ENCODE measurements at places on chromosomes 4 and X.

- DNase-seq = peak; percentile 57
- H3K4me1 ChIP-seq = no peaks in the 10 kb centered on the region
- H3K27me3 ChIP-seq = no peaks in the 10 kb centered on the region
- H3K4me3 ChIP-seq = peak overlapping the region; percentile 49
- no peaks in the 10 kb centered on the region for H3K36me3 ChIP-seq
- peak overlapping the region; percentile 94 for H3K27ac ChIP-seq
Observed at GRCh38 chr4:151324752-151325110, 674 bp downstream of the SH3D19 start.

GRCh38 chr4:107363125-107363524 lies 327.0 kb upstream of the DKK2 start:
- H3K4me1 ChIP-seq = no peaks in the 10 kb centered on the region
- no peak for DNase-seq
- H3K27me3 ChIP-seq = no peaks in the 10 kb centered on the region
- no peaks in the 10 kb centered on the region for H3K36me3 ChIP-seq
- no peak overlapping the region for H3K4me3 ChIP-seq
- H3K27ac ChIP-seq = no peak overlapping the region

- no peak for DNase-seq
- H3K4me1 ChIP-seq = no peaks in the 10 kb centered on the region
- H3K36me3 ChIP-seq = no peaks in the 10 kb centered on the region
- H3K27me3 ChIP-seq = no peaks in the 10 kb centered on the region
Observed at GRCh38 chrX:39396358-39396995, 595.2 kb downstream of the MID1IP1 start.

- no peak overlapping the region for H3K27ac ChIP-seq
- no peak for DNase-seq
- no peaks in the 10 kb centered on the region for H3K4me1 ChIP-seq
- no peaks in the 10 kb centered on the region for H3K36me3 ChIP-seq
- no peak overlapping the region for H3K4me3 ChIP-seq
Observed at GRCh38 chr4:23268072-23268771, 575.5 kb downstream of the GBA3 start.

DNA sequence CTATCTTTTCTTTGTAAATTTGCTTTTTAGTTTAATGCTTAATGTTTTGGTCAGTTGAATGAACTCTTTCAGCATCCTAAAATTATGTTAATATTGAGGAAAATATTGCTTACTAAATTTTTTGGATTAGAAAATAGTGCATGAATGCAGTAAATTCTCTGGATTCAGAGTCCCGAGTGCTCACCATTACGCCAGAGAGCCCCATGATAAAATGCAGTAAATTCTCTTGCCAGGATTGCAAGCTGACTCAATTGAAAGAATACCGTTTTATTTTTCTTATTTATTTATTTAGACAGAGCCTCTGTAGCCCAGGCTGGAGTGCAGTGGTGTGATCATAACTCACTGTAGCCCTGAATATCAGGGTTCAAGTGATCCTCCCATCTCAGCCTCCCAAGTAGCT lies 60.9 kb upstream of the ENPEP start:
- H3K27ac ChIP-seq = no peak overlapping the region
- no peaks in the 10 kb centered on the region for H3K36me3 ChIP-seq
- no peak overlapping the region for H3K4me3 ChIP-seq
- no peaks in the 10 kb centered on the region for H3K4me1 ChIP-seq
- no peaks in the 10 kb centered on the region for H3K27me3 ChIP-seq

DNA sequence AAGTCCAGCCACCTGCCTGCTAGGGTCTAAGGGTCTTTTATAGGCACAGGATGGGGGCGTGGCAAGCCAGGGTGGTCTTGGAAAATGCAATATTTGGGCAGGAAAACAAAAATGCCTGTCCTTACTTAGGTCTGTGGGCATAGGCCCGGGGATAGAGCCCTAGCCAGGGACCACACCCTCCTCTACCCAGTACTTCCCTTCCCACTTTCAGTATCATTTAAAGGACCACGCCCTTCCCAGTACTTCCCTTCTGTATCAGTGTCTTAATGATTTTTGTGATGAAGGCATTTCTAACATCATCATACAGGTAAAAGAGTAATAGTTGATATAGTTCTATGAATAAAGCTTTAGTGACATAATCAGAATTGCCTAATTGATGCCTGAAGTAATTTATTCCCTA lies 11.4 kb downstream of the BANK1 start:
- H3K36me3 ChIP-seq = no peaks in the 10 kb centered on the region
- H3K27ac ChIP-seq = no peak overlapping the region
- no peaks in the 10 kb centered on the region for H3K4me1 ChIP-seq
- no peaks in the 10 kb centered on the region for H3K27me3 ChIP-seq
- H3K4me3 ChIP-seq = no peak overlapping the region
- no peak for DNase-seq

DNA sequence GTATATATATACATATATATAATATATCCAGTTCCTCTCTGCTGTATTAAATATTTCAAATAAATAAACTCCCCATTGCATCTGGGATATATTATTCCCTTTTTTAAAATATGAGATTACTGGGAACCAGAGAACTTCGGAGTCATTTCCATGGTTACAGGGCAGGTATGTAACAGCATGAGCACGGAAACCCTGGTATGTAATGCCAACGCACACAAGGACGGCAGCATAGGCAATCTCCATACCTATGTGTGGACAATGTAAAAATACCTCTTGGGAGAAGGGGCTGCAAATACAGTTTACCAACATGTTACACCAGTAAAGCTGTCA lies 62.8 kb downstream of the NUDT10 start:
- H3K4me3 ChIP-seq = peak overlapping the region; percentile 40
- DNase-seq = no peak
- H3K36me3 ChIP-seq = no peaks in the 10 kb centered on the region
- H3K27me3 ChIP-seq = no peaks in the 10 kb centered on the region
- H3K4me1 ChIP-seq = no peaks in the 10 kb centered on the region

DNA sequence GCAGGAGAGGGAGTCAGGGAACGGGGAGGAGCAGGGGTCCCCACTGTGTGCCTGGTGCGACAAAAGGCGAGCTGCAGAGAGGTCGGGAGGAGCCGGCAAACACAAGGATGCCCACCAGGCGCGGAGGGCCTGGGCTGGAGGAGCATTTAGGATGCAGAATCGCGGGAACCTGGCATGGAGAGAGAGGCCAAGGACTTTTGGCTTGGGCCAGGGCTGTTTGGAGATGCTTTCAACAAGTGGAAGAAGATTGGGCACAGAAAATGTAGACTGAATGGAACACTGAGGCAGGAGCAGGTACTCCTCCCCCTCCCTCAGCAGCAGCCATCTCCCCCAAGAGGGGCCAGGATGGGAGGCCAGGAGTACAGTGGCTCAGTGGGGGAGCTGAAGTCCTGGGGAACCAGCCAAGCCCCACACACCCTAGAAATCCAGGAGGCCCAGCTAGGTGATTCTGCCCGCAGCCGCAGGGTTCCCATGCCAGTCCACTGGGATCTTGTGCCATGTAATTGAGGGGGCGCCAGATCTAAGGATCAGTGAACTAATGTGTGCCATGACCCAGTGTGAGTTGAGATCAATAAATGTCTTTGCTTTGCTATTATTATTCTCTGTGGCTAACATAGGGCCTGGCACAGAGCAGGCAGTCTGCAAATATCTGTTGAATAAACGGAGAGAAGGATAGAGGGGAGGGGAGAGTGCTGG lies 1.1 kb upstream of the ABLIM2 start:
- no peak for DNase-seq
- peak overlapping the region; percentile 65 for H3K27ac ChIP-seq
- H3K4me1 ChIP-seq = peaks cover 4% of the 10 kb centered on the region
- peaks cover 10% of the 10 kb centered on the region for H3K27me3 ChIP-seq
- H3K36me3 ChIP-seq = no peaks in the 10 kb centered on the region

GRCh38 chr4:106985830-106986229 lies 50.3 kb downstream of the DKK2 start:
- DNase-seq = no peak
- H3K4me1 ChIP-seq = no peaks in the 10 kb centered on the region
- H3K4me3 ChIP-seq = no peak overlapping the region
- no peak overlapping the region for H3K27ac ChIP-seq
- H3K27me3 ChIP-seq = no peaks in the 10 kb centered on the region
- no peaks in the 10 kb centered on the region for H3K36me3 ChIP-seq

DNA sequence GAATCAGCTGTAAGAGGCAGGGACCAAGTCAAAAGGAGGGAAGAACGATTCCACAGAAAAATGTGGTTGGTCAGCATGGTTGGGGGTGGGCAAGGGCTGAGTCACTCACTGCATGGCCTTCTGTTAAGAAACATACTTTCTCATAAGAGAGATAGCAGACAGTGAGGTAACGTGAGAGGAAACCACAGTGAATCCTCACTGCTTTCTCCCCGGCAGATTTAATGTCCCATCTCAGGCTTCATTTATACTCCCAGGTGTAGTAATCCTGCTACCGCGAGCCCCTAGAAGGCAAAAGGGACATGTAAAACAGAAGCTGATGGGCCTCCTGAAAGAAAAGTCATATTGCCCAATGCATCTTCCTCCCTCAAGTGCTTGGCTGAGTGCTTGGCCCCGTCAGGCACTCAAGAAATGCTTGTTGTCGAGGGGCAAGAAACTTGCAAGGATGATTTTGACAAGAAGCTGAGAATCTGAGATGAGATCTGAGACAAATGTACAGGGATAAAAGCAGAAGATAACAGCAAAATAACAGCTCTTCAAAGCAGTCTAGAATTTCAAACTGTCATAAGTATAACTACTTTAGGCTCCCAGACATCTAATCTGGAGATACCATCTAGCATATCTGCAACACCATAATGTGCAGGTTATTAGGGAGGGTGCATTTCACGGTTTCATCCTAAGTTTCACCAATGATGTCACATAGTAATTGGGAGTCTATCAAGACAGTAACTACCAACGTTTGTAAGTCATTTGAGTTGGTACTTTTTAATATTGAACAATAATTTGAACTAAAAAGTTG lies 40.2 kb downstream of the SH3KBP1 start:
- no peaks in the 10 kb centered on the region for H3K36me3 ChIP-seq
- H3K4me1 ChIP-seq = no peaks in the 10 kb centered on the region
- H3K27me3 ChIP-seq = no peaks in the 10 kb centered on the region

DNA sequence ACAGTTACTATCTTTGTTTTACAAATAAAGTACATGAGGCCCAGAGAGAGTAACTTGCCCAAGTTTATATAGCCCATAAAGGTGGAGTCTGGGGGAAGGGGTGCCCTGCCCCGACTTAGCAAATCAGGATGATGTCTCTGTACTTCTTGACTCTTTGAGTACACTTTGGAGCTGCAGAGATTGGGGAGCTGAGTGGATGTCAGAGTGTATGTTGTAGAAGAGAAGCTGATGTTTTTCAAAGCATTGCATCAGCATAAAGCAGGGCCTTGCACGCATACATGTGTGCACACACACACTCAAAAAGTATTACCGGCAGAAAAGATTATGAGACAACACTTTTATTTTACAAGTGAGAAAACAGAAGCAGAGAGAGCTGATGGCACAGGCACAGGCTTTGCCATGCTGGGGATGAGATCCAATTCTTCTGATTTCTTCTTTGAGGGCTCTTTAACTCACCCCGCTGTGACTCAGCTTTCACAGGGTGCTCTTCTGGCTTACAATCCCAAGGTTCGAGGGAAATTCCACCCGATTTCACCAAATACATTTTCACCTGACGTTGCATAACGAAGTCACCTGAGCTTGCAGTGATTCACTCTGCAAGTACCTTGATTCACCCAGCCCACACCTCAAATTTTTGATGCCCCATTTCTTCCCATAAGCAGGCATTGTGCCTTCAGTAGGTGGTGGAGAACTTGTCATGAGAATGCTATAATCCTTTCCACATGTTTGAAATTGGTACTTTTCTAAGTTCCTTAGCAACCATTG lies 292.8 kb upstream of the BOD1L1 start:
- H3K27me3 ChIP-seq = no peaks in the 10 kb centered on the region
- H3K4me3 ChIP-seq = no peak overlapping the region
- no peaks in the 10 kb centered on the region for H3K36me3 ChIP-seq
- no peaks in the 10 kb centered on the region for H3K4me1 ChIP-seq

GRCh38 chrX:110056419-110056818 lies 53.5 kb downstream of the TMEM164 start:
- no peak overlapping the region for H3K4me3 ChIP-seq
- H3K27me3 ChIP-seq = no peaks in the 10 kb centered on the region

DNA sequence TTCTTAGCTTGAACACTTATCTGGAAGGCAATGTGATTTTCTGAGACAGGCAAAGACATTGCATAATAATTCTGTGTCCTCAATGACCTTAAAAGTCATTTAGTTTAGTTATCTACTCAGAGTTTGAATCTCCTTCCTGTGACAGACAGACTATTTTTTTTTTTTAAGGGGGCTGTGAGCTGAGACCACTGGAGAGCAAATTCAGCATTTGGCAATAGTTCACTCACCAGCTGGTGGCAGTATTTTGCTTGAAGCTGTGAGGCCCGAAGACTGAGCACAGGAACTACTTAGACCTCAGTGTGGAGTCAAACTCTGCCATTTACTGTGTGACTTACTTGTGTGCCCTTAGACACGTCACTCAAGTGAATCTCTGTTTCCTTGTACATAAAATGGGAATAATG lies 22.9 kb upstream of the CPE start:
- H3K27me3 ChIP-seq = no peaks in the 10 kb centered on the region
- no peaks in the 10 kb centered on the region for H3K4me1 ChIP-seq
- no peak overlapping the region for H3K4me3 ChIP-seq

DNA sequence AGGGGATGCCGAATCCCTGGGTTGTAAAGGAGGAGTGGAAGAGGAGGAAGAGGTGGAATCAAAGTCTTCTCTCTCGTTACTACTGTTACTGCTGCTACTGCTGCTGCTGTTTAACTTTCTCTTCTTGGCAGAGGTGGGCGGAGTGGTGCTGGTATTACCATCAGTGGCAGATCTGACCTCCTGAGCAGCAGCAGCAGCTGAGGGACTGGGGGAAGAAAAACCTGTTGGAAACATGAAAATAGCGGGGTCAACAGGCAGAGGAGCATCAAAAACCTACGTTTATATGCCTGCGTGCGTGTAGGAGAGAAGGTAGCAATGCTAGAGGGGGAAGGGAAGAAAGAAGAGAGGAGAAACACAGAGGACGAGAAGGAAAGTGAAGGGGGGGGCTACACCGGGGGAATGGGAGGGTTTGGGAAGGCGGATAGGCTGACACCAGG lies 339 bp downstream of the CUL4B start:
- DNase-seq = peak; percentile 24
- peak overlapping the region; percentile 97 for H3K27ac ChIP-seq
- H3K4me3 ChIP-seq = peak overlapping the region; percentile 65
- no peaks in the 10 kb centered on the region for H3K4me1 ChIP-seq
- H3K27me3 ChIP-seq = peaks cover 4% of the 10 kb centered on the region

DNA sequence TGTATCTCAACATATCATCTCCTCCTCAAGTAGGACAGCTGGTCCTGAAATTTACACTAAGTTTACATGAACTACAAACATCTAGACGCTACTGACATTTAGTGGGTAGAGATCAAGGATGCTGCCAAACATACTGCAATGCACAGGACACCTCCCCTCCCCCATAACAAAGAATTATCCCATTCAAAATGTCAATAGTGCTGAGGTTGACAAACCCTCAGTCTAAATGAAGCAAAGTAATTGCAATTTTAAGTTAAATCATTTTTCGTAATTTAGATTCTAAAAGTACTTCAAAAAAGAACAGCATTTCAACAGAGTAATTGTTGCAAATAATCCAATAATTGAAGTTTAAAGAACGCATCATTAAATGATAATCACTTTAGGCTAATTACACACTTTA lies 1.2 kb downstream of the PRMT9 start:
- peak overlapping the region; percentile 74 for H3K4me3 ChIP-seq
- H3K27me3 ChIP-seq = no peaks in the 10 kb centered on the region
- peak overlapping the region; percentile 91 for H3K27ac ChIP-seq
- DNase-seq = no peak
- H3K4me1 ChIP-seq = peaks cover 7% of the 10 kb centered on the region

GRCh38 chr4:1945124-1945895 lies 63.5 kb downstream of the NELFA start:
- no peak for DNase-seq
- H3K27ac ChIP-seq = no peak overlapping the region
- no peak overlapping the region for H3K4me3 ChIP-seq
- no peaks in the 10 kb centered on the region for H3K27me3 ChIP-seq
- no peaks in the 10 kb centered on the region for H3K36me3 ChIP-seq
